T-helper 1 cell treated with Interleukin-12 subunit alpha and Interleukin-12 subunit beta and Interleukin-4 antibody, amounts not matched to agents 30 ng/mL and 1 ng/mL, for 36 hours (primary cell): ENCODE measurements at places on chromosomes 4 and X. TPM values are rescaled to one million over a fixed set of nuclear protein-coding genes. Genes with fewer than 3 reads are reported as not detected.

The NDST3 gene
- not detected in 2 replicates for total RNA-seq

The SSX4 gene
- total RNA-seq, result not detected in 2 replicates

The DDX53 gene
- not detected in 2 replicates for total RNA-seq

The PROM1 gene
- not detected in 2 replicates for total RNA-seq

The GSTCD gene
- total RNA-seq, result 9.5 and 11.3 TPM in 2 replicates

The ATP6AP1 gene
- 61.3 and 63.8 TPM in 2 replicates for total RNA-seq

The NOA1 gene
- 18.4 and 18.6 TPM in 2 replicates for total RNA-seq

The BBS7 gene
- 15.4 and 15.7 TPM in 2 replicates for total RNA-seq

The DCAF12L1 gene
- total RNA-seq, result not detected in 2 replicates

The LRPAP1 gene
- 74.1 and 77.1 TPM in 2 replicates for total RNA-seq

The HNRNPH2 gene
- total RNA-seq, result 44.4 and 46.4 TPM in 2 replicates

The CT45A6 gene
- total RNA-seq, result not detected in 2 replicates

The HEPH gene
- 0.20 TPM in 1 of 2 replicates, not detected in the other for total RNA-seq

The ZFP92 gene
- total RNA-seq, result 2.5 TPM in 2 replicates

The CPE gene
- not detected in 2 replicates for total RNA-seq

The PRR32 gene
- total RNA-seq, result not detected in 2 replicates

The SH2D1A gene
- total RNA-seq, result 45.3 and 45.7 TPM in 2 replicates

The GPR50 gene
- total RNA-seq, result not detected in 2 replicates

The TCEAL6 gene
- total RNA-seq, result not detected in 2 replicates

The NPY5R gene
- not detected in 2 replicates for total RNA-seq

The TLR3 gene
- 0.51 and 0.66 TPM in 2 replicates for total RNA-seq

The NDP gene
- total RNA-seq, result not detected in 2 replicates

The P2RY8 gene
- 120 TPM in 2 replicates for total RNA-seq

The SOWAHB gene
- not detected in 2 replicates for total RNA-seq

The GAGE12E gene
- total RNA-seq, result not detected in 2 replicates

The BRS3 gene
- total RNA-seq, result not detected in 2 replicates

The USP17L13 gene
- total RNA-seq, result not detected in 2 replicates

The NDNF gene
- total RNA-seq, result 0.29 TPM in 1 of 2 replicates, not detected in the other

The GPM6B gene
- not detected in 2 replicates for total RNA-seq

The ACOX3 gene
- 15.9 and 16.5 TPM in 2 replicates for total RNA-seq

The GAGE12F gene
- total RNA-seq, result not detected in 2 replicates

The ATRX gene
- total RNA-seq, result 84.4 and 84.7 TPM in 2 replicates

The HMGN5 gene
- total RNA-seq, result 0.66 and 0.83 TPM in 2 replicates

The ITGB1BP2 gene
- 5.3 and 6.2 TPM in 2 replicates for total RNA-seq

The SLC7A11 gene
- total RNA-seq, result 3.7 and 4.0 TPM in 2 replicates

The PDGFRA gene
- total RNA-seq, result 1.8 and 2.0 TPM in 2 replicates

The SOX3 gene
- not detected in 2 replicates for total RNA-seq

The HSFX2 gene
- 0.59 TPM in 1 of 2 replicates, not detected in the other for total RNA-seq

The HS3ST1 gene
- 0.15 and 0.17 TPM in 2 replicates for total RNA-seq

The MAGEA1 gene
- total RNA-seq, result not detected in 2 replicates

The TMPRSS11B gene
- total RNA-seq, result not detected in 2 replicates

The TMPRSS11F gene
- total RNA-seq, result not detected in 2 replicates

The GAGE12C gene
- total RNA-seq, result not detected in 2 replicates

The RASGEF1B gene
- 1.2 and 1.6 TPM in 2 replicates for total RNA-seq

The FAM156B gene
- total RNA-seq, result 11.6 and 11.7 TPM in 2 replicates
